Central memory CD4-positive, alpha-beta T cell (primary cell): ENCODE measurements at places on chromosomes 12 and 14.
A peak's percentile ranks its signal among the peaks of the same experiment; 100 is the strongest.

DNA sequence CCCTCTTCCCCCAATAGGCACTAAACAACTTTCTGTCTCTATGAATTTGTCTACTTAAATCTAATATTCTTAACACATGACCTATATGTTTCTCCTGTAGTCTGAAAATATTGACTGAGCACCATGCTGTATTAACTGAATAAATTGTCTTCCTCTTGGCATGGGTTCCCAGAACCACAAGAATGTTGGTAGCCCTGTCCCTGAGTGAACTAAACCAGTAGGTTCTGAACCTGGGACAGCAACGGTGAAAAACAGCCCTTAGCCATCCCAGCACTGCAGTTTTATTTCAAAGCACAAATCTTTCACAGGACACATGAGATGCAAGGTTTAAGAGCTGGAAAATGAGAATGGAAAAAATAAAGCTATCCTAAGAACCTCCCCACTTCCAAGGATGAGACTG, 20.4 kb upstream of the HSP90B1 start:
- DNase-seq: no peak

DNA sequence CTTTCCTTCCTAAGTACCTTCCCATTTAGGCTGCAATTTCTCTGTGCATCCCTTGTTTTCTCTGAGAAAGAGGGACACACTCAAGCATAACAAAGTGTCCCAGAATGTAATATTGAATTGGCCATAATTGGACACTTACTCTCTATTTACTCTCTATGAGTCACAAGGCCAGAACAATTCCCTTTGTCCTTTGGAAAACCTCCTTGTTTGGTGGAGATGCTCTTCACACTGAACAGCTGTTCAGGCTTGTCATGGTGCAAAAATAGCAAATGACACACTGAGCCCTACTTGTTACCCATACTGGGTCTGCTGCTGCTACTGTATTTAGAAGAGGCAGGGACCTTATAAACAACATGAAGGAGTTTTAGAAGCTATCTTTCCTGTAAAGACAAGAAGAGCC, 1590.5 kb upstream of the TMEM132C start:
- no peak for DNase-seq

GRCh38 chr14:56085471-56085870, 32.7 kb upstream of the PELI2 start:
- DNase-seq: no peak

GRCh38 chr14:84404246-84404645, 1125.7 kb upstream of the FLRT2 start:
- DNase-seq: no peak

- DNase-seq: no peak
These were observed 12.1 kb downstream of the SYNE3 start for GRCh38 chr14:95504135-95505029.

DNA sequence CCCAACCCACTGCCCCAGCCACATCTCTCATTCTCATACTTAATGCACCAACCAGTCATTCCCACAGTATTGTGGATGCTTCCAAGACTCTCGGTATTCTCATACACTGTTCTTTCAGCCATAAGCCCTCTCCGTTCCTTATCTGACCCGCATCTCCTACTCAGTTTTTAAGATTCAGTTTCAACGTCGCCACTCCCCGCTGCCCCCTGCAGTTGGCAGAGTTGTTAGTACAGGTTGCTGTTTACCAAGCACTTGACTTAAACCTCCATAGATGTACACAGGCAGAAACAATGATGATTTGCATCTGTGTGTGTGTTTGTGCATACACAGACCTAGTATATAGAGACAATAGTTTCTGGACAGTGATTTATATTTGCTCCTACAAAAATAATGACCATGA, 40.2 kb downstream of the PAH start:
- no peak for DNase-seq

- DNase-seq: no peak
These were observed 37.6 kb downstream of the SINHCAF start for GRCh38 chr12:31288381-31288780.

- no peak for DNase-seq
These were observed 136.3 kb downstream of the HELB start for GRCh38 chr12:66438601-66439000.

- DNase-seq: no peak
These were observed 30.1 kb upstream of the TSPAN11 start for GRCh38 chr12:30896461-30896860.

GRCh38 chr14:84646786-84647500, 883.0 kb upstream of the FLRT2 start:
- no peak for DNase-seq

GRCh38 chr14:91383439-91383838, 34.2 kb downstream of the CCDC88C start:
- DNase-seq: no peak

- peak; percentile 23 for DNase-seq
These were observed 413 bp upstream of the TUBA1C start for GRCh38 chr12:49264466-49264872.

DNA sequence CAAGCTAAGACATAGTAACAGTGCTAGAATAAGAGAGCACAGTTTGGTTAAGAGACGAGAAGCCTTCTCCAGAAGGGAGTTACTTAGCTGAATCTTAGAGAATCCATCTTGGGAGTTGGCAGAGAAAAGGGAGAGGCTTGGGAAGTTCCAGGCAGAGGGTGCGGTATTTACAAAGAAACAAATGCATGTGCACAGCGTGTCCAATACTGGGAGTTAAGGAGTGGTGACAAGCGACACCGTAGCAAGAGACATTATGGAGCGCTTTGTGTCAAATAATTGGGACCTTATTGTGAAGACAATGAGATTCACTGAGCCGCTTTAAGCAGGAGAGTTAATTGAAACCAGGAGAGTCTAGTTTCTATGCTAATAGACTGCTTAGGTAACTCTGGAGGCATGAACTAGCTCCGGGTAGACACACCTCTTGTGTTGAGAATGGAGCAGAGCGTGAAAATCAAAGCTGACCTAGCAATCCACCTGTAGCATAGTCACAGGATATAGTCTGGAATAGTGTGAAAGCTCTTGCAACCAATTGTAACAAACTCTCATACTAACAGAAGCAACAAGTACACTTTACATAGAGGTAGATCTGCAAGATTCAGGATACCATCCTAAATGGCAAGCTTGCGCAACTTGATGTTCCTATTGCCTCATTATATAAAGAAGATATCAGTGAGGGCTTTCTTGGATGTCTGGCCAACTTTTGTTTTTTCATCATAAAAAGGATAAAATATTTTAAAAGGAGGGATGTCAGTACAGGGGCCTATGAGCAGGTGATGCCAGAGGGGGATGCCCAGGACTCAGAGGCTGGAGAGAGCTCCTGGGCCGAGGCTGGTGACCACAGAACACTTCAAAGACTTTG, 5.3 kb downstream of the ALDH1L2 start:
- DNase-seq: no peak

DNA sequence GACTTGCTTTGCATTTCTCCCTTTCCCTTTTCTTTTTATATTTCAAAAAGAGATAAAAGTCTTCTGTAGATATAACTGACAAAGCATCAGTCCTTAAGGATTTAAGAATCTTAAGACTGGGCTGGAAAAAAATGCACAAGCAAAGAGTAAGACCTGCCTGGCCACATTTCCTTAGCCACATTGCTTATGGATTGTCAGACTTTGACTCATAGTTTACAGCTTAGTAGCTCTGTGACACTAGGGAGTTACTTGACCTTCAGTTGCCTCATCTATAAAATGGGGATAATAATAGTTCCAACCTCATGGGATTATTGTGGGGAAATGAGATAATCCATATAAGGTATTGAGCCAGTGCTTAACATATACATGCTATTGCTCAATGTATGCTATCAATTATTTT, 66.4 kb upstream of the STK38L start:
- DNase-seq: no peak

DNA sequence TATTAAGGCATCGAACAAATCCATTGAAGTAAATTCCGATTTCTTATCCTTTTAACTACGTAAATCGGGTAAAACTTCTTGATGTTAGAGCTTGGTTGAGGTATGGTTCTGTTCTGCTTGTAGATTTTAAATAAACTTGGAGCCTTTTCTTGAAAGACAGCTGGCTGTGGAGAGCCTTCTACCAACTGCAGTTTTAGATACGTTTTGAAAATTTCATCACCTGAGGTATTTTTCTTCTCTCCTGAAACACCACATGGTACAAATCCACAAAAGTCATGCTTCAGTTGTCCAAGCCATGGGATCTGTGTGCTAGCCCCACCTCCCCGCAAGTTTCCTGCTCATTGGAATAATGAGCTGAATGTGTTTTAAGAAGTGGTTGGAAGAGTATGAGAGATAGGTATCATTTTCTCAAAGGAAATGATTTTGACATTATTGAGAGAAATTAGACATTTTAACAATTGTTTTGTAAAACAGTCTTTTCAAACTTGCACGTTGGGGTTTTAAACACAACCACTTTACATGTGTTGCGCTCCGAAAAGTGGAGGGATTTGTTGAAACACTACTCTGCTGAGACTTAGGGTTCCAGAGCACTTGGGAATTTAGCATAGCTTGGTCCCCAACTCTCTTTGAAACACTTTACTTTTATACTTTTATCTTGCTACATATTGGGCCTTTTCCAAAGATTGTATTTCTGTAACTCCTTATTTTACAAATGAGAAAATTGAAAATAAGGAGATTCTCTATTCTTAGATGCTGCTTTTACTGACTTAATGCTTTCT, 1.4 kb downstream of the PPM1A start:
- no peak for DNase-seq

DNA sequence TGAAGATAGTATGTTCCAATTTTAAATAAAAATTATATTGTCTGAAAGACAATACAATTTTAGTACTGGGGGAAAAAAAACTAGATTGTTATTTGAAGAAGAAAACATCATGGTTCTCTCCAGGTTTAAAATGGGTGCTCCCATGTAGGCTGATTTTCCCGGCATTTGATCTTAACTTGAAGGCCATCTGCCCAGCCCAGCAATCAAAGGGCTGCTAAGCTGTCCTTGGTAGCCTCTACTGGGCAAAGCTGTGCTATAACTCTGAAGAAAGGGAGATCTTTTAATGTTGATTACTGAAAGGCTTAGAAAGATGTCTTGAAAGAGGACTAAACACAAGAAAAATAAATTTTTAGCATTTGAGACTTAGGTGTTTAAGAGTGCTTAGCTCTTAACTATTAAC, 41.4 kb downstream of the CBX5 start:
- DNase-seq: no peak

- no peak for DNase-seq
These were observed 396.6 kb downstream of the NRXN3 start for GRCh38 chr14:78566859-78567172.

DNA sequence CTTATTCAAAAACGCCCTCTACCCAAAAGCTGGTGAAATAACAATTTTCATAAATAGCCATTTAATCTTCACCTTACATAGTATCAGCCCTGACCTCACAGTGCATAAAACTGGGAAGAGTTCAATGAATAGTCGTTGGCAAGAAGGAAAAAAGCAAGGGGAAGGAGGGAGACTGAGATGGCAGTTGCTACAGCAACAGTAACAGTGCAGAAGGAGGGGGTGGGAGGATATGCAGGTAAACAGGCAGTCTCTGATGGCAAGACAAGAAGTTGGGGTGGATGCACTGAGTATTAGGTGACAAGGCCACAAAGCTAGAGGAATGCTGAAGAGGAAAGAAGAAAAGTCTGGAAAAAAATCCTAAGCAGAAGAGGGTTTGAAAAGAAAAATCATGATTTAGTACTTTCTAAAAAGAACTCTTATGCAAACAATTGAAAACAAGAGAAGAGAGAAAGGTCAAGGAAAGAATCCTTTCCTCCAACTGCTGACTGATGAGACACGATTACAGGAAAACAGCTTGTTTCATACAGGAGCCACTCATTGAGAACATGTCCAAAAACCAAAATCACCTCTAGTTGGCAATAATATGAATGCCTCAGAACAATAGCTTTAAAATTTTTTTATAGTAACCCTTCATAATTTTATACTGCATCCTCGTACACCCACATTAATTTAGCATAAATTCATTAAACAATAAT, 56.0 kb downstream of the DCAF5 start:
- no peak for DNase-seq

DNA sequence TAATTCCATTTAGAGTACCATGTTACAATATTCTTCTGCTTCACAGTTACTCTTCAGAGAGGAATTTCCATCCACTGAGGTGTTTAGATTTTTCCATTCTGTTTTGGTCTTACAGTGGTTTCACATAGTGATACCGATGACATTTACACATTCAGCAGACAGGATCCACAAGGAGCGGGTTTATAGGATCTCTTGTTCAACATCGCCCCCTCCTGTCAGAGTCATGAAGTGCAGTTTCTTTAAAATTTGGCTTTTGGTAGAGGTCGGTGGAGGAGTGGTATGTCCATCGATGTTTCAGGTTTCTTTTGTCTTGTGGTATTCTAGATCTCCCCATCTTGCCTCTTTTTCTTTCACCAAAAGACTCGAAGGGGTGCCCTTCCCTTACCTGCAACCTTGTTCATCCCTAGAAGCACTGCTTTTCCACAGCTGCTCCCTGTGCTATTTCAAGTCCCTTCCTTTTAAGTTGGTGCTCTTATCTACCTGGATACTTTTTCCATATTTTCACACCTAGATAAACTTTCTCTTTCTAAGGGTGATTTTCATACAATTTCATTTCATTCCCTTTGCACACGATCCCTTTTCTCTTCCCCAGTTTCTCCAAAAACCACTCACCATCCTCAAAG, 181.3 kb downstream of the ITPR2 start:
- peak; percentile 6 for DNase-seq

GRCh38 chr12:53974084-53975063, at the start of gene HOTAIR:
TSS of gene HOTAIR (minus strand) at chr12:53974954.
- DNase-seq: no peak

GRCh38 chr14:58778202-58778601, 140.4 kb downstream of the DACT1 start:
- no peak for DNase-seq

GRCh38 chr14:53190938-53191337, 37.8 kb upstream of the DDHD1 start:
- no peak for DNase-seq

GRCh38 chr14:100677152-100677551, 49.5 kb upstream of the DLK1 start:
- no peak for DNase-seq

DNA sequence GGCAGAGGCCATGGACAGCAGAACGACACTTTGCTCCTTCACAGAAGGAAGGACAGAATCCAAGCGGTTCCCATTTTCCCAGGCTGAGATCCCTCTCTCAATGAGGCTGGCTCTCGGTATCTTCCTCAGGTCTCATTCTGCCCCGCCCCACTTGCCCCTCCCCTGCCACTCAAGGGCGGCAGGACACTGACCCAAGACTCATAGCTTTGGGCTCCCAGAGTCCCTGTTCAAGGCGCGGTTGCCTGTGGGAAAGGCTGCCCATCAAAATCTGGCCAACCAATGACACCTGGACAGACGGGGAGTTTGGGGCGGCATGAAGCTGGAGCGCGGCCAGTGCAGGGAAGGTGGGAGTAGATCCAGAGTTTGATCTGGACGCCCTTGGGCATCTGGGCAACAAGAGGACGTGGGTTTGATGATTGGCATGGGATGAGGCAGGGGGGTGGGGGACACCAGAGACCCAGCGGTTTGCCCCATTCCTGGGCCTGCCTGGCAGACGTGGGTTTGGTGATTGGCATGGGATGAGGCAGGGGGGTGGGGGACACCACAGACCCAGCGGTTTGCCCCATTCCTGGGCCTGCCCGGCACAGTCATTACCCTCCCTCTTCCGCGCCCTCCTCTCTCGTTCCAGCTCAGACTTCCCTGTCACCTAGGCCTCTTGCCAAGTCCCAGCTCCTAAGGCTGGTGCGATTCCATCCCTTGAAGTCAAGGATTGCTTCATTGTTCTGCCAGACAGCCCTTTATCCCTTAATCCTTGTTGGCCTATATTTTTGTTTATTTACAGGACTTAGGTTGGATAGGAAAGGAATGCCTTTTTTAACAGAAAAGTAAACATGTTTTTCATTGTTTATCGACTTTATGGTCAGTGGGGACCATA, 92.1 kb downstream of the NINJ2 start:
- no peak for DNase-seq
